ENCODE measurements at places on chromosomes 16 and 17.

DNA sequence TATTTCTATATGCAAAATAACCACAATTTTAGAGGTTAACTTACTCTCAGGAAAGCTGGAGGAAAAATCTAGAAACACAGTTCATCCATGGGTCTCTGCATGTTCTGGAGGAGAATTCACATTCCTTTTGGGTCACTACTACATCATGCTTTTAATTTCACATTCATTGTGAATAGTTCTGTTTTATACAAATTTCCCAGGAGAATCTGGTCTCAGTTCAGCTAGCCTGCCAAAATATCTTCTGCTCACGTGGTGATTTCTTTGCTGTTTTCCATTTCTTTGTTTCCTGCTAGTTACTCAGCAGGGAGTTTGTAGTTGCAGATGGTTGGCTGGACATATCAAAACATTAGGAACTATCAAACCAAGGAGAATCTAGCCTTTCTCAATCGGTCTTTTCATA is at the start of gene ABCA9:
TSS of gene ABCA9 (minus strand) at position 106 of the 400 bp plus-strand sequence. CDS start 9,801 bp downstream, outside the sequence.
- DNase-seq = peak; percentile 82

GRCh38 chr17:78676412-78677302 is 99.5 kb upstream of the DNAH17 start:
- DNase-seq = no peak

DNA sequence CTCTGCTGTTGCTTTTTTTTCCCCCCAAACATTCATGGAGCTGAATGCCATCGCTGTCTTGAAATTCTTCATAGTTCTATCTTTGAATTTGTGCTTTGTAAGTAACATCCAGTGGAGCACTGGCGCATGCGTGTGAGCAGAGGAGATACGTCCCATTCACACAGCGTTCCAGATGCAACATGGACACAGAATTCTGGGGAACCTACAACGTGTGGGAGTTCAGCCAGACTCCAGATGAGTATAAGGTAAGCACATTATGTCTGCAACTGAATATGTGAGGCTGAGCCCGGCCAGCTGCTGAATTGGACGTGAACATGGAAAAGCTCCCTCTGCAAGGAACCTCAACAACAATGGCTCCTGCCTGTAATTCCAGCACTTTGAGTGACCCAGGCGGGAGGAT is 4.3 kb upstream of the ATP1B2 start:
- no peak for DNase-seq

- DNase-seq = no peak
Measured at GRCh38 chr16:48811478-48811877, 201.5 kb upstream of the N4BP1 start.

- peak; percentile 53 for DNase-seq
Measured at GRCh38 chr16:82037666-82038065, 2.6 kb downstream of the HSD17B2 start.

Data from fibroblast of skin of right quadriceps (primary cell).